ENCODE measurements at places on chromosomes 6 and 20.

DNA sequence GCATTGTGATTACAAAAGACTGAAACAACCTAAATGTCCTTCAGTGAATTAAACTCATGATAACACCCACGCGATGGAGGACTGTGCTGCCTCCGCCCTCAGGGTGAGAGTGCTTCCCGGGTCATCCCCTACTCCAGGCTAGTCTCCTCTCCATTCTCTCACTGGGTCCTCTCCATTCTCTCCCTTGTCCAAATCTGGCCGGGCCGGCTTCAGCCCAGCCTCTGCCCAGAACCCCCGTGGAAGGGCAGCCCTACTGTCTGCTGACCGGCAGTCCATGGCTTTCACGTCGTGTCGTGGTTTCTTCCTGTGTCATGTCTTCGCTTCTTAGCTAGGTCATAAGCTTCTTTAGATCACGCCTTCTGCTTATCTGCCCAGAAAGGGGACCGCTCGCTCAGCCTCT lies 74.8 kb downstream of the CDC5L start:
- H3K4me3 ChIP-seq, result no peak overlapping the region
- no peaks in the 10 kb centered on the region for H3K4me1 ChIP-seq
- no peaks in the 10 kb centered on the region for H3K36me3 ChIP-seq
- DNase-seq, result no peak
- H3K27ac ChIP-seq, result no peak overlapping the region
- H3K27me3 ChIP-seq, result peaks cover 15% of the 10 kb centered on the region

DNA sequence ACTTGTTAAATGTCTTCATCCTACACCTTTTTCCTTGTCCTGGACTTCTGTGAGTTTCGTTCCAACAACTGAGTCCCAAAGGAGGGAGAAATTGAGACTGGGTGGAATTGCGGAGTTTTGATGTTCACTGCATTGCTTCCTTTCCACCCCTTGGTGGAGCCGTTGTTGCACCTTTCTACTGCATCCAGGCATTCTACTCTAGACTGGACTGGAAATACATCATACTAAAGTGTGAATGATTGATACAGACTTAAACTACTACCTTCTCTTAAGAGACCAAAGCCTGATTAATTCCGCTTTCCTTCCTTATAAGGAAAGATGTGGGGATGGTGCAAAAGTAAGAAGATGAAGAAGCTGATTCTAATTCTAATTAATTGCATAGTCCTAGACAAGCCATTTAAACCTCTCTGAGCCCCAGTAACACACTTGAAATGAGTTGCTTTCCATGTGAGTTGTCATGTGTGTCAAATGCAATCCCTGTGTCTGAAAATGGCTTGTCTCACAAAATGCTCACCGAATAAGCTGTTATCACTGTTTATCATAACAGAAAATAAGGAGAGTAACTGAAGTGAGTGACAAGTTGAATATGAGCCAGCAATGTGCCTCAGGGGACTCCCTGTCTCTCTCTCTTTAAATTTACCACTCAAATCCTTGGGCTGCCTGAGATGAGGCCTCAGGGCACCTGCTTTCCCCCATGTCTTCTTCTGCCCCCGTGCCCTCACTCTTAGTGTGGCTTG lies 338.3 kb upstream of the CHD6 start:
- H3K27me3 ChIP-seq, result peaks cover 2% of the 10 kb centered on the region
- H3K36me3 ChIP-seq, result no peaks in the 10 kb centered on the region
- no peak overlapping the region for H3K27ac ChIP-seq
- H3K4me3 ChIP-seq, result no peak overlapping the region
- DNase-seq, result no peak

DNA sequence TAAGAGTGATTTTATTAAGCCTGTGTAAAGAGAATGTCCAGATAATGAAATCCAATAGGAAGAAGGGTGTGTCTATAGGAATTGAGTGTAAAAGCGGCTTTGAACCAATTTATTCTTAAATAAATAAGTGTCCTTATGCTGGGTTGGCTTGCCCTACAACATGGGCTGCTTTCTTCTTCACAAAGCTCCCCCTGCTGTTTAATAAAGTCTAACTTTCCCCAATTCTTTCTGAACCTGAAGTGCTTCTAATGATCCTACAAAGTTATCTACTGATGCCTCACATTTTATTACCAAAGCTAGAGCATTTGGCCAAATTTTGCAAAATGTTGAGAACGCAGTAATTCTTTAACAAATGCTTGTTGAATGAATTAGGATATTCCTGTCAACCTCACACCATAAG lies 36.3 kb upstream of the SIRT5 start:
- H3K4me1 ChIP-seq, result peaks cover 9% of the 10 kb centered on the region
- H3K27me3 ChIP-seq, result no peaks in the 10 kb centered on the region
- H3K4me3 ChIP-seq, result no peak overlapping the region
- no peaks in the 10 kb centered on the region for H3K36me3 ChIP-seq
- no peak for DNase-seq

DNA sequence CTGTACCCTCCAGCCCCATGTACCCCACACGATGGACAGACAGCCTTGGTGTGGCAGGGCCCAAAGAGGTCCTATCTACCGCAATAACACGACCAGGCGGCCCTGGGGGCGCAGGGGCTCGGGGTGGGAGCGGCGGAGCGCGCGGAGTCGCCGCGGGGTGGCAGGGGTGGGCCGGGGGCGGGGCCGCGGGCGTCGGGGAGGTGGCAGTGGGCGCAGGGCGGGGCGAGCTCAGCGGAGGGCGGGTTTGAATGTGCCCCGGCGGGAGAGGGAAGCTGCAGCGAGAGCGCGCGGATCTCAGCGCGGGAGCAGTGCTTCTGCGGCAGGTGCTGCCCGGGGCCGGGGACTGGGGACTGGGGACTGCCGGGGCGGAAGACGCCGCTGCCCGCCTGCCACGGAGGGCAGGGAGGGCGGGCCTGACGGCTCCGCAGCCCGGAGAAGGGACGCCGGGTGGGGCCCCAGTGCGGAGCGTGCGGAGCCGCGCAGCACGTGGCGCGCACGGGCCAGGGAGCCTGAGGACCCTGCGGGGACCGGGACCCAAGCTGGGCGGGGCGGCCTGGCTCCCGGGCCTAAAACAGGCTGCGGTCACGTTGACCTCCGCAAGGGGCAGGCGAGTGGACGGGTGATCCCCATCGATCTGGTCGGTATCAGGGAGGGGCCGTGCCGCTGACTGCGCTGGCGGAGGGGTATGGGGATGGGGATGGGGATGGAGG lies at the start of gene SLC29A1:
Gene SLC29A1, plus strand, starts transcription at position 277 of the 710 bp plus-strand sequence. CDS start 3,719 bp downstream, outside the sequence.
- no peaks in the 10 kb centered on the region for H3K36me3 ChIP-seq
- DNase-seq, result peak; percentile 76
- H3K27me3 ChIP-seq, result no peaks in the 10 kb centered on the region
- peak within 1 kb of the TSS; percentile 63 for H3K27ac ChIP-seq
- H3K4me1 ChIP-seq, result peaks cover 27% of the 10 kb centered on the region

DNA sequence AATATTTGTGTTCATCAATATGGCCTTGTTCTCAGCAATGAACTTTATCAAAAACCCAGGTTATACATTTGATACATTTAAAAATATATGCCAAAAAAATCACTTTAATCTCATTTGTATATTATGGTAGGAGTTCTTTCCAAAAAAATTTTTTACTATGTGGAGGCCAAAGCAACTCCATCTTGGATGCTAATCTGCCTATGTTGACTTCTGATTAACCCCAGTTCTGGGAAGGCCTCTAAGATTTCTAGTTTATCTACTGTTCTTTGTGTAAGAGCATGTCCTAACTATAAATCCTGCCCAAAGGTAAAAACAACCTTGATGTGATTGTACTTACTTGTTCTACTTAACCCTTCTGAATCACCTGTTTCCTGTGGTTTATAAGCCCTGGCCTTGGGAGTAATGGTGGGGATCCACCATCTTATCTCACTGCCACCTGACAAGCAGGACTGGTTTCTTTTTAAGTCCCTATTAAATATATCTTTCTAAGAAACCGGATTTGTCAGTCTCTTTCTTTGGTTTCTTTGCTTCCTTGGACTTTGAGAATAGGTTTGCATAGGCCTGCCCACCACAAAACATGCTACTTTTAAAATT lies 46.7 kb downstream of the RNGTT start:
- peak overlapping the region; percentile 50 for H3K27ac ChIP-seq
- H3K27me3 ChIP-seq, result no peaks in the 10 kb centered on the region
- peaks cover 26% of the 10 kb centered on the region for H3K4me1 ChIP-seq
- no peak for DNase-seq

DNA sequence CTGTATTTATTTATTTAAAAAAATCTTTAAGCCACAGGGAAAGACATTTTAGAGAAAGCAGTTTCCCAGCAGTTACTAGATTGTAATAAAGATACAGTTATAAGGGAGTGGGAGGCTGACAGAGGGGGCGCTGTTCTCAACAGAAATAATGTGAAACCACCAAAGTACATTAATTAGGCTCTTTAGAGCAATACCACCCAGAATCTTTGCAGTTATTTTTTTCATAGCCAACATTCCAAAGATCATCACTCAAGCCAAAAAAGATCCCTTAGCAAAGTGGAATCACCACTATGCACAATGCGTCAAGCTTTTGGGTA lies 331.3 kb upstream of the DEFB112 start:
- no peaks in the 10 kb centered on the region for H3K27me3 ChIP-seq
- no peaks in the 10 kb centered on the region for H3K4me1 ChIP-seq
- no peak for DNase-seq

DNA sequence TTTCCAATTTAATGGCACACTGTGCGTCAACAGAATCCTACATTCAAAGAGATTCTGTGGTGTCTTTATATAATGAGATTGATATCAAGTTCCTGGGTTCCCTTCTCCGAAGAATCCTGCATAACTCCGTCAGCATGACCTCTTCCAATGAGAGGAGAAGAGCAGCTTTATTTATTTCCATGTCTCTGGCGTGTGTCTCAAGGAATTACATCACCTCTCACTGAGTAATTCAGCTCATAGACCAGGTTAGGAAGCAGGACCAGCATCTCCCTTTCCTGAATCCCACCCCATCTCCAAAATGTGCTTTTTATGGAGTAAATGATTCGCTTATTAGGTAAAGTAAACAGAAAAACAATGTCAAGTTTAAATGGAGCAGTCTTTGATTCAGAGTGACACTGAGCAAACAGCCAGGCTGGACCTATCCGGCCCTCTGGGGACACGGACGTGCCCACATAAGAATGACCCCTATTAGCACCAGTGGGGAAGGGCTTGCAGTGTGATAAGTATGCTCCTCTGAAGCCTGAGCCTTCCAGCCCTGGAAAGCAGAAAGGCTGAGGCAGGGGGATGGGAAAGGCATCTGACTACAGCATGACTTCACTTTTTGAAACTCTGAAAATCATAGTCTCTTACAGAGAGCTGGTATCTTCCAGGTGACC lies 165.2 kb downstream of the CLIC5 start:
- H3K4me3 ChIP-seq, result no peak overlapping the region
- H3K27me3 ChIP-seq, result peaks cover 11% of the 10 kb centered on the region
- H3K27ac ChIP-seq, result no peak overlapping the region
- no peak for DNase-seq
- no peaks in the 10 kb centered on the region for H3K4me1 ChIP-seq
- H3K36me3 ChIP-seq, result no peaks in the 10 kb centered on the region

GRCh38 chr6:105994118-105994590 lies 92.0 kb upstream of the PRDM1 start:
- peak overlapping the region; percentile 76 for H3K27ac ChIP-seq
- peak overlapping the region; percentile 94 for H3K4me3 ChIP-seq
- peaks cover 1% of the 10 kb centered on the region for H3K36me3 ChIP-seq
- peak; percentile 38 for DNase-seq
- H3K27me3 ChIP-seq, result peaks cover 6% of the 10 kb centered on the region

- DNase-seq, result no peak
- H3K36me3 ChIP-seq, result no peaks in the 10 kb centered on the region
- no peak overlapping the region for H3K4me3 ChIP-seq
- no peaks in the 10 kb centered on the region for H3K4me1 ChIP-seq
These were observed 24.0 kb upstream of the DDO start for GRCh38 chr6:110439356-110439755.

DNA sequence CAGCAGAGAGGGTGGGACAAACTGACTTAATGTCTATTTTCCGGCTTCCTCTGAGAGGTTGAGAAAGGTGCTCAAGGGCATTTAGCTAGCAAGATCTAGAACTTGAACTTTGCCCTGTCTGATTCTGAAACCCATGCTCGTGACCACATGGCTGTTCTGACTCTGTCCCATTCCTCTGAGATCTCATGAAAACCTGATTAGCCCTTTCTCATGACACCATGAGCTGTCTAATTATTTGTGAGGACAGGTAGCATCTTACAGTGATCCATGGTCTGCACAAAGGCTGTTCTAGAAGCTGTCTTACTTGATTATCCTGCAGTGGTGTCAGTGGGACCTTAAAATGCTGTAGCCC lies 89.6 kb upstream of the TOX2 start:
- H3K36me3 ChIP-seq, result peaks cover 2% of the 10 kb centered on the region
- no peak overlapping the region for H3K4me3 ChIP-seq
- DNase-seq, result no peak
- H3K27ac ChIP-seq, result no peak overlapping the region
- H3K27me3 ChIP-seq, result peaks cover 22% of the 10 kb centered on the region
- H3K4me1 ChIP-seq, result peaks cover 10% of the 10 kb centered on the region

- H3K27ac ChIP-seq, result no peak overlapping the region
- no peaks in the 10 kb centered on the region for H3K4me1 ChIP-seq
- H3K4me3 ChIP-seq, result no peak overlapping the region
- H3K36me3 ChIP-seq, result no peaks in the 10 kb centered on the region
- DNase-seq, result no peak
These were observed 623.3 kb upstream of the MANEA start for GRCh38 chr6:94953867-94954631.

DNA sequence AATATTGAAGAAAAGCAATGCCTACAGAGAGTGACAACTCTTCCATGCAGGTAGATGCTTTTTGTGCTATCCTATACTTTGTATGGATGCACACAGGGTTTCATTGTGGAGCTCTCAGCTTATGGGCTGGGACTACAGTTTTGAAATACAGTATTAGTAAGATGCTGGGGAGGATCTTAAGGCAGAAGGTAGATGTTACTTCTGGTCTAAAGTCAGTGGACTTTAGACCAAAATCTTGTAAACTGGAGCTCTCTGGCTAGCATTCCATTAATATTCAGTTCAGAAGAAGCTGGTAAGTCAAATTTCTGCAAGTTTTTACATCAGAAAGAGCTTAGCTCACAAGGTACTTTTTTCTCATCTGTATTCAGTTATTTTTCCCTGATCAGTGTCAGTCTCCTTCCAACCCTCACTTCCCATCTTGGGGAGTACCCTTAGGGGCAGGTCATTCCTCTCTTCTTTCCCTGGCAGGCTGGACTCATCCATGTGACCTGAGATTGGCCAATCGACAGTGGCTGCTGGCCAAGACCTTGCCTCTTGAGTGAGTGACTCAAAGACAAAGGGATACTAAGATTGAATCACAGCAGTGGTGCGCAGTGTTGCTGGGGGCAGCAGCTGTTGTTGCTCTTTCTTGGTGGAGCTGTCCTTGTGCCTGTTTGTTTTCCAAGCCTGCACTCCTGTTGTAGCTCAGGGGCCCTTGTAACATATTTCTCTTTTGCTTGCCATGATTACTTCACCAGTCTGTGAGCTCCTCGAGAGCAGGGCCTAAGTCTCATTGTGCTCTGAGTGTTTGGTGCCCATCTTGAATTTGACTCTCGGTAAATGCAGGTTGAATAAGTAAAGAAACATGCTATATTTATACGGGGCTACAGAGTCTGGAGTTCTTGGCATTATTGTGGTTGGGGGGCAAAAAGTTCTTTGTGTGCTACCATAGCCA lies 2.8 kb upstream of the PHF20 start:
- H3K27me3 ChIP-seq, result no peaks in the 10 kb centered on the region
- H3K27ac ChIP-seq, result peak overlapping the region; percentile 97
- H3K4me3 ChIP-seq, result peak overlapping the region; percentile 85
- peaks cover 35% of the 10 kb centered on the region for H3K4me1 ChIP-seq
- DNase-seq, result no peak

GRCh38 chr6:149965194-149966020 lies 1.7 kb downstream of the ULBP1 start:
- no peak for DNase-seq
- H3K4me1 ChIP-seq, result peaks cover 25% of the 10 kb centered on the region

- H3K27me3 ChIP-seq, result peaks cover 1% of the 10 kb centered on the region
- no peak overlapping the region for H3K4me3 ChIP-seq
- H3K36me3 ChIP-seq, result peaks cover 11% of the 10 kb centered on the region
- DNase-seq, result peak; percentile 64
- peaks cover 8% of the 10 kb centered on the region for H3K4me1 ChIP-seq
These were observed 18.4 kb upstream of the ZNF76 start for GRCh38 chr6:35240838-35241801.
